ENCODE measurements at places on chromosomes 5 and 9.
A peak's percentile ranks its signal among the peaks of the same experiment; 100 is the strongest.

DNA sequence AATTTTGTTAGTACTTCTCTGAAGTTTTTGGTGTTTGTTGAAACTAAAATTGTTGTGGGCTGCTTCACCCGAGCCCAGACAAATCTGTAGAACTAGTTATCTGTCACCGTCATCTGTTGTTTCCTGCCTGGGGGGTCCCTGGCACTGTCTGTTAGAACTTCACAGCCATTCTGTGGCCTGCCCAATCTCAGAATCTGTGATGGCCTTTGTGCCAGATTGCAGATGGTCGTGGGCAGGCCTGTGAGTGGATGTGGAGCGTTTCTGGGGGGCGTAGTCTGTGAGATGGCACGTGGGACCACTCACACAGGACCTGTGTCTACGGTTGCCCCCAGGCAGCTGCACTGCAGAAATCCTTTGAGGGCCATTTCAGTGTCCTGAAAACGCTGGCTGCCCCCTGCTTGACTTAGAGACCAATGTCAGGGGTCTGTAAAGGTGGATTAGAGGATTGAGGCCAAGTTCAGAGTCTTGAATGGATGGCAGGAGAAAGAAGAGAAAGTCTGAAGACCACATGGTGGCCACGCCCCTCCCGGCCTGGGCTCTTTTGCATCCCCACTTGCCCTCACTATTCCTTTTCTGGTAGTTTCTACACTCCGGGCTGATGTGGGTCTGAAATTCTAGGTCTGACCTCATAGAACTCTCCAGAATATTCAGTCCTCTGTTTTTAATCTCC, 38.3 kb downstream of the TRIO start:
- no peak for DNase-seq

DNA sequence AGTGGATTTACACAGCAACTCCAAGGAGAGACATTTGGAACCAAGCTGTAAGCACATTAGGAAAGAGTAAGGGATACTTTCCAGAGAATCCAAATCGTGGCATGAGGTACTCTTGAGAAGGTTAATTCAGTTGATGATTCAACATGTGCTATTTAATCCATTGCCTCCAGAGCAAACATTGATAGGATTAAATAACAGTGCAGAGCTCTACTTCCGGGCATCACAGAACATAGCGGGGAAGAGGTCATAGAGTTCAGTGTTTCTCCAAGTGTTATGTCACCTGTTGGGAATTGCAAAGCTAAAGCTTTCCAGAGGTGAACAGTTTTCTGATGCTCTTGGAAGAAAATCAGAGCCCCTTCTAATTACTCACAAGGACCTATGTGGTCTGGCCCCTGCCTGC, 127.5 kb downstream of the PPP2R2B start:
- no peak for DNase-seq

DNA sequence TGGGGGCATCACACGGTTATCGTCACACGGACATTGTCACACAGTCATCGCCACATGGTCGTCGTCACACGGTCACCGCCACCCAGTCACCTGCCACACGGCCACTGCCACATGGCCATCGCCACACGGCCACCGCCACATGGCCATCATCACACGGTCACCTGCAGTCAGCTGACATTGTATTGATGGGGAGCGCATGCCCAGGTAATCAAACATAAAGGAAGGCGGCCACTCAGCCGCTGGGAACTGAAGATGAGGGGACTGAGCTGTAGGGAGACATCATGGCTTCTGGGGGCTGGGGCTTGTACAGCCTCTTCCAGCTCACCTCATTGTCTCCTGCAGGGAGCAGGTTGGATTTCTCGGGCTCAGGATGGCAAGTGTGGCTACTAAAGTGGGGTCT, 49.2 kb downstream of the MRPL36 start:
- DNase-seq, result no peak

- no peak for DNase-seq
Observed at GRCh38 chr5:145723516-145723915, 111.6 kb downstream of the PRELID2 start.

GRCh38 chr5:149410721-149411432, 31.8 kb upstream of the IL17B start:
- no peak for DNase-seq

GRCh38 chr9:127783111-127784008, 2.5 kb upstream of the CDK9 start:
- DNase-seq, result peak; percentile 66

- DNase-seq, result no peak
Observed at GRCh38 chr9:76107482-76107881, 217.0 kb downstream of the PCSK5 start.

DNA sequence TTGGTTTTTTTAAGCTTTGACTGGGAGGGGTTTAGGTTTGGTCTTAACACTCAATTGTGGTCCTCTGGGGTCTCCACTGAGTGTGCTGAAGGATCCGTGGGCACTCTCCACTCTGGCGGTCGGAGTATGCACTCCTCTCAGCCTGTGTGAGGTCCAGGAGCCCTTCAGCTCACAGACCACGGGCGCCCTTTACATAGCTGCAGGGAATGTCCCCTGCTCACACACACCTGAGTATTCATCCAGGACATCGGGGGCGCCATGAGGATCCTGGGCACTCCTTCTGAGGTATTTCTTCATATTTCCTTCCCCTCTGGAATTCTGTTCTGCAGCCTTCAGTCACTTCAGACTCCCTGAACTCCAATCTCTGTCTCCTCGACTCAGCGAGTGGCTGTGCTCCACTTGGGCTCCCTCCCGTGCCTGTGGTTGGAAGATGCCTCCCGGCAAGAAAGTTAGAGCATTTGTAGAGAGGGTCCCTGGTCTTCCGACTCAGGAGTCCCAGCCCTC, 12.5 kb downstream of the TRIP13 start:
- DNase-seq, result no peak

GRCh38 chr9:22452415-22453010, 5.9 kb downstream of the DMRTA1 start:
- peak; percentile 68 for DNase-seq

- no peak for DNase-seq
Observed at GRCh38 chr5:179148703-179149170, 88.6 kb downstream of the ZNF354C start.

DNA sequence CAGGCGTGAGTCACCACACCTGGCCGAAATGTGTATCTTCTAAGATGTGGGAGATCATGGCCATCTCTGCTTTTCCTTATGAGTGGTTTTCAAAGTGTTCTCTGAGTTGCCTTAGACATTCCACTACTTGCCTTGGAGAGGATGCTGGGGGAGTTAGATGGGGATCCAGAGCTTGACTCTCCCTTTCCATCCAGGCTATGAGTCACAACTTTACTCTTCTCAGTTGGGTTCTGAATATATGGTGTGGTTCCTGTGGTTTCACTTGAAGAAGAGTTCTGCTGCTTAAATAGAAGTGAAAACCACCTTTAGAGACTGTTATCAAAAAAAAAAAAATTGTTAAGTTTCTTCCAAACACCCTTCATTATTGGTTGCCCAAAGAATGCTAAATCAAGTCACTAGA, 217.6 kb downstream of the ZNF608 start:
- DNase-seq, result no peak

DNA sequence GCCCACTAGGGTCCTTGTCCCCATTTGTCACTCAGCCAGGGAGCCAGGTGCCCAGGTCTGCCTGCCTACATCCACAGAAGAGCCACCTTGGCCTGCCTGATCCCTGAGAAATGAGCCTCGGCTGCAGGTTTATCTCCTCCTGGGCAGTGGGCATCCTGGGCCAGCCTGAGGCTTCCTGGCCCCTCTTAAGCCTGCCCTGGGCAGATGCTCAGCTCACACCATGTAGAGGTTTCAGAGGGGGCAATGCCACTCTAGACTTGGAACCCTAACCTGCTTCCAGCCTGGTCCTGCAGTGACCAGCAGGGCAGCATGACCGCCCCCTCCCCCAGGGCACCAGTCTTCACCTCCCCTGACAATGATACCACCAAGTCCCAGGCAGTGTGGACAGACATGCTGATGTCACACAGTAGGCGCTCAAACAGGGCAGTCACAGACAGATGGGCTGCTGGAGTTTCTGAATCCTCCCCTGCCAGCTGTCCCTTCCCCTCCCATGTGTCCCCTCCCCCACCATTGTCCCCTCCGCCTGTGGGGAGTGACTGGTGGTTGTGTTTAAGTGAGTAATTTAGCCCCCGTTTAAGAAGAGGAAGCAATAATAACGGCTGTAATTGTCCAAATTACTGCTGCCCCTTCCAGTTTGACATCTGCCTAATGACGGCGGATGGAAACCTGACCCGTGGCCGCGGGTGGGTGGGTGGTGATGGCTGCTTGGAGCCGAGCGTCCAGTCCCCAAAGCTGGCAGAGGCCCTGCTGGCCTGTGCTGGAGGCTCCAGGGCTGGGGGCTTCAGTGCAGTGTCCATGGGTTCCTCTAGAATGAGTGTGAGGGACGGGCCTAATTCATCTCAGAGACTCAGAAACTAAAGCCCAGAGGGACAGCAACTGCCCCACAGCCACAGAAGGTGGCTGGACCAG, 147.7 kb downstream of the BARX1 start:
- DNase-seq, result no peak
